ENCODE measurements at places on chromosomes 16 and 17.
A peak's percentile ranks its signal among the peaks of the same experiment; 100 is the strongest.

DNA sequence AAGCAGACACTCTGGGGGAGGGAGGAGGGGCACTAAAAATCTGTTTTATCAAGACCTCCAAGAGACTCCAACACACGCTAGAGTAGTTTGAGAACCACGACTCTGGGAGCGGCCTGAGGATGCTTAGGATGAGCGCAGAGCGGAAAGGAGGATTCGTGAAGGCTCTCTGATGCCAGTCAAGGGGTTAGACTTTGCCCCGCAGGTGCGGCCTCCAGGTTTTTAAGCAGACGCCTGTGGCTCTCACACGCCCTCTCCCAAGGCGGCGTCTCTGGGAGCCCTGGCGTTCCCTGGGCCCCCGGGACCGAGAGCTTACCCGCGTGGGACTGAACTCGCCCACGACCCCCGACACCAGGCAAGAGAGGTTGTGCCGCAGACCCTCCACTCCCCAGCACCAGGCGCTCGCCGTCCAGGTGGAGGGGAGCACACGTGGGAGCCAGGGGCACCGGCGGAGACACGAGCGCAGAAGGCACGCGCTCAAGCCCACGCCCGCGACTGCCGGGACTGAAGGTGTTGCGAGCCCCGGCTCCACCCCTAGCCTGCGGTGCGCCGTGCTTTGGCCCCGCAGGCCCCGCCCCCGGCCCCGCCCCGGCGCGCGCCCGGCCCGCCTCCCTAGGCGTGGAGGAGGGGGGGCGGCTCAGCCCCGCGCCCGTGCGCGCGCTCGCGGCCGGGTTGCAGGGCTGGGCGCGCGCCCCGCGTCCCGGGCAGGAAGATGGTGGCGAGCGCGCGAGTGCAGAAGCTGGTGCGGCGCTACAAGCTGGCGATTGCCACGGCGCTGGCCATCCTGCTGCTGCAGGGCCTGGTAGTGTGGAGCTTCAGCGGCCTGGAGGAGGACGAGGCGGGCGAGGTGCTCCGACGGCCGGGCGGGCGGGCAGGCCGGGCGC is at the start of gene XYLT2:
Gene XYLT2, plus strand, starts transcription at position 695 of the 881 bp plus-strand sequence. Its CDS starts 15 bp downstream, at position 710.
- peak; percentile 95 for DNase-seq

- DNase-seq: no peak
These were observed 34.6 kb downstream of the PLCG2 start for GRCh38 chr16:81813648-81814047.

GRCh38 chr17:28576758-28577465 is at the start of gene ALDOC:
ALDOC (minus strand) TSS chr17:28576895; CDS start chr17:28575532, 1,363 bp downstream.
- peak; percentile 99 for DNase-seq

DNA sequence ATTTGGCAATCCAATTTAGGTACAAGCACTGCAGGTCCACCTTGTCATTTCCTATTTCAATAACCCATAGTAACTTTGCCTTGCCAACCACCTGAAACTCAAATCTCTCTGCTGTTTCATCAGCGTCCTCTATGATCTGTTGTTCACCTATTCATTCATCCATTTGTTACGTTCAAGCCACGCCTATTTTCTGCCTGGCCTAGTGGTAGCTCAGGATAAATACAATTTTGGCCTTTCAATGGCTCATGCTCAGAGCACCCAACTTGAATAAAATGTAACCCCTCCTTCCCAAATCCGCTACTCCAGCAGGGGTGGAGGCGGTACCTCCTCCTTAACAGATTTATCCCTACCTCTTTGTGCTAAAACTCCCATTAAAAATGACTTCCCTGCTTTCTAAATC is 3.6 kb upstream of the FBXO47 start:
- DNase-seq: no peak

DNA sequence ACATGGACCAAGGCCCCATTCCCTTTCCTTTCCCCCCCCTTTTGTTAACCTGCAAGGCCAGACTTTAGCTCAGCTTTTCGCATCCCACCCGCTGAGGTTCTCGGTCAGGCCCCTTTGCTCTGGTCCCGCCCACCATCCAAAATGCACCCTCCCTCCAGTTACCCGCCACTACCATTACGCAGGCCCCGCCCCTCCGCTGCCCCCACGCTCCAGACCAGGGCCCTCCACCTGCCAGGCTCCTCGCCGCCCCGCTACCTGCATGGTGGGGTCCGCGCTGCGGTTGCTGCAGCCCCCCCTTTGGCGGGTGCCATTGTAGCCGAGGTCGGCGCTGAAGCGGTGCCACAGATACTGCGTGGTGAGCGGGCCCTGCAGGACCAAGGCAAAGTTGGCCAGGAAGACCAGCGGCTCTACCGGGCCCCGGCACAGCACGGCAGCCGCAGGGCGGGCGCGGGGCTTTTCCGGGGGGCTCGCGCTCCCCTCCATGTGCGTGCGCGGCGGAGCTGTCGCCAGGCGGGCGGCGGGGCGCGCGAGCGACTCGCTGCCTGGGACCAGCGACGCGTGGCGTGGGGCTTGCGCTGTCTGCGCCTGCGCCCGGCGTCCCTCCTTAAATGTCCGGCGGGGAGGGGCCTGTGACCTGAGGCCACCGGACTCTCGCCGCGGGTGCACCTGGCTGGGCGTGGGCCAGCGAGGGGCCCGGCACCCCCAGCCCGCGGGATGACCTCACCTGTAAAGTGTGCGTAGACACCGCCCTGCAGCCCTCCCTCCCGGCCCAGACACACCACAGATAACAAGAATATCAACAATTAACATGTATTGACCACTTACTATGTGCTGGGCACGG is at the start of gene SLC46A1:
Gene SLC46A1, minus strand, starts transcription at position 581 of the 841 bp plus-strand sequence. Its CDS starts 98 bp downstream, at position 483.
- DNase-seq: peak; percentile 58

DNA sequence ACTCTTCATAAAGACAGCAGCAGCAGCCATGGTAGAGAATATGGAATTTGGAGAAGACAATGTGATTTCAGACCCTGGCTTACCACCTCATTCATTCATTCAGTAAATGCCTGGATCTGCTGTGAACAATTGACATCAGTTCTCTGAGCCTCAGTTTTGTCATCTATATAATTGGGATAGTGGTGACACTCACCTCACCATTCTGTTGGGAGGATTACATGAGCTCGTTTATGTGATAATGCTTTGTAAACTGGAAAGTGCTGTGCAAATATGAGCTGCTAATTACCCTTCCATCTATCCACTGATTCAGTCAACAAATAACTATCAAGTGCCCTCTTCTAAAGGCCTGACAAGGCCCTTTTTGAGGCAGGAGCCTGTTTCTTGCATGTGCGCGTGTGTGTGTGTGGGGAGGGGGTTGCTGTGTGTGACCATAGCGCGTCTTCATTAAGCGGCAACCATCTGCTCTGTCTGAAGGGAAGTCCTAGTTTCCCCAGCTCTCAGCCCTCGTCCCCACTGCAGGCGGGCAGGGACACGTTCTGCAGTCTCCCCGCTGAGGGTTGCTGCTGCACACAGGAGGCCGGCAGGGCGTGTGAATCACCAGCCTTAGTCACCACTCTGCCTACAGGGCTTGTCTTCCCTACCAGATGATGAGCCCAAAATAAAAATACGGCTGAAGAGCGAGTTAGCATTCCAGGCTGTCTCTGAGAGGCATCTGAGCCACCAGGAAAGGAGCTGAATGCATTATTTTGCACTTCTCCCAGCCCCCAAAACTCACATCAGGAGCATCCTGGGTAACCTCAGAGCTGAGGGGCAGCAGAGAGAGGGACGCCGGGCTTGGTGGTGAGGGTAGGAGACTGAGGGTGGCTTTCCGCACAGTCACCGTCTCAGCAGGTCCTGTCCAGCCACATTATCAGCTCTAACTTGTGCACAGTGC is 19.9 kb downstream of the ARL4D start:
- no peak for DNase-seq

- DNase-seq: peak; percentile 59
These were observed at the start of gene ZNF23 for GRCh38 chr16:71461686-71462648. ZNF23 (minus strand) TSS chr16:71462247; CDS start chr16:71456796, 5,451 bp downstream.

- no peak for DNase-seq
These were observed 49.7 kb downstream of the SMG6 start for GRCh38 chr17:2253768-2254406.

DNA sequence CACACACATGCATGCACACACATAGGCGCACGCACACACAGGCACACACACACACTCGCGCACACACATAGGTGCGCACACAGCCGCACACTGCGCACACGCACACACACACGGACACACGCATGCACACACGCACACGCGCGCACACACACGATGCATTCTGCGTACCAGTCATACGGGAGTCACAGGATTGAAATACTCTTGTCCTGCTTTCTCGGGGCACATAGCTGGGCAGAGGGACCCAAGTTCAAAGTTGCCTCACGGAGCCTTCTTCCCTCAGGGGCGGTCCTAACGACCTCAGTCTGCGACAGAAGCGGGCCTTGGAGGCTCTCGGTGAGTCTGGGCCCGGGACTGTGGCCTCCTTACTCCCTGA is 56.0 kb downstream of the MRM1 start:
- DNase-seq: no peak

GRCh38 chr17:70608193-70608592 is 438.9 kb downstream of the KCNJ2 start:
- DNase-seq: no peak

DNA sequence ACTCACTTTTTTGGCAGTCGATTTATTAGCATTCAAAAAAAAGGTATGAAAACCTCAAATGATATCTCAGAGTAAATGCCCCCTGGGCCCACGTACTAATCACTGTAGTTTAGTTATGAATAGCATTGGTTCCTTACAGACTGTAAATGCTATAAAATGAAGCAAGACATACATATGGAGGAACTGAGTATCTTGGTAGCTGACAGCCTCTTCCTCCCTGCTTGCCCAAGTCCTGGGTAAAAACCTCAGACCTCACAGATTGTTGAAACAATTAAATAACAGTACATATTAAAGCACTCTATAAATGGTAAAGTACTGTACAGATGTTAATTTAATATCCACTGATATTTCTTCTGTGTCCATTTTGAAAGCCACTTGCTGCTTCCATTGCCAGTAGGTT is 33.2 kb upstream of the ABCC11 start:
- DNase-seq: no peak

DNA sequence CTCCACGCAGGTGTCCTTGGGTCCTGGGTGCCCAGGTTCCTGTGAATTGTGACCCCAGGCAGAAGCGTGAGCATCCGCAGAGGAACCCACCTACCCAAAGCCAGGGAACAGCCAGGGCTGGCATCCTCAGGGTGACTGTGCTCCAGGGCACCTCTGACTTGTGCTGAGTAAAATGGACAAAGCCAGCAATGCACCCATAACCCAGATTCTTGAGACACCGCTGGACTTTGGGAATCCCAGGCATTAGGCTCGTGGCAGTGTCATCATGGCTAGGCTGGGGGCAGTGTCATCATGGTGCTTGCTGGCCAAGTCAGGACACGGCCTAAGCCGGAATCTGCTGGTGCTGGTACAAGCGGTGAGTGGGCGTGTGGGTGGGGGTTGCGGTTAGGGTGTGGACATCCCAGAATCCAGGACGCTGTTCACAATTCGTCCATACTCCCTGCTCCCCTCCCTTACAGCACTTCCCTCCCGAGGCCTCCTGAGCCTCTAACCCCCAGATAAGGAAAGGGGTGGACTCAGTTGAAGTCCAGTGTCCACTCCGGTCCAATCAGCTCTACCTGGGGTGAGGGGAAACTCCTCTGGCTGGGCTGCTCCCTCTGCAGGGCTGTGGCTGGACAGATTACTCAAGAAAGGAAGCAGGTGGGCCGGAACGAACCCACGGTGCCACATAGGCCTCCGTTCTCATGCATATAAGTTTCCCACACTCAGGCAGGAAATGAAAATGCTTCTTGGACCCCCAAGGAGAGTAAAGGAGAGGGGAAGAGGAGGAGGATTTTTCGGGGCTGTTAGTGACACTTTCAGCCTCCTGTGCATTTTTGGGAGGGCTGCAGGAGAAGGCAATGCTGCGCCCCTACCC is 138.9 kb downstream of the SEC14L1 start:
- no peak for DNase-seq

DNA sequence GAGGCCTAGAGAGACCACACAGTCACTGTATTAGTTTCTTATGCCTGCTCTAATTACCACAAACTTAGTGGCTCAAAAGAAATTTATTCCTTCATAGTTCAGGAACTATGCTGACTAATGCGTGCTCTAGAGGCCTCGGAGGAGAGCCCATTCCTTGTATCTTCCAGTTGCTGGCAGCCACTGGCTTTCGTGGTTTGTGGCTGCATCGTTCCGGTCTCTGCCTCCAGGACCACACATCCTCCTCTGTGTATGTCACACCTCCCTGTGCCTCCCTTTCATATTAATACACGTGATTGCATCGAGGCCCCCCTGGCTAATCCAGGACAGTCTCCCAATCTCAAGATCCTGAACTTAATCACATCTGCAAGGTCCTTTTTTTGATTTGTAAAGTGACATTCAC is 16.9 kb upstream of the MYLK3 start:
- DNase-seq: no peak

DNA sequence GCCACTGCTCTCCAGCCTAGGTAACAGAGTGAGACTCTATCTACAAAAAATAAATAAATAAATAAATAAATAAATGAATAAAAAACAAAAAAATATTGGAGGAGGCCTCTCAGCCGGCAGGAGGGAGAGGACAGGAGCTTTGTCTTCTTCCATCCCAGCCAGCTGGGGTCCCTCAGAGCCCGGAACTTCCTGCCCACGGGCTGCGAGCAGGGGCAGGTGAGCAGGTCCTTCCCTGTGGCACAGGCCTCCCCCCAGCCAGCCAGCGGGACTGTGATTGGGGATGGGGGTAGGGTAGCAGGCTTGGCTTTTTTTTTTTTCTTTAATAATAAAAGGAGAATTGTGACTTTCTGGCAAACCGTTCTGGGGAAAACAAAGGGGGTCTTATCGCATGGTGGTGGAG is 10.1 kb downstream of the SMTNL2 start:
- DNase-seq: no peak

DNA sequence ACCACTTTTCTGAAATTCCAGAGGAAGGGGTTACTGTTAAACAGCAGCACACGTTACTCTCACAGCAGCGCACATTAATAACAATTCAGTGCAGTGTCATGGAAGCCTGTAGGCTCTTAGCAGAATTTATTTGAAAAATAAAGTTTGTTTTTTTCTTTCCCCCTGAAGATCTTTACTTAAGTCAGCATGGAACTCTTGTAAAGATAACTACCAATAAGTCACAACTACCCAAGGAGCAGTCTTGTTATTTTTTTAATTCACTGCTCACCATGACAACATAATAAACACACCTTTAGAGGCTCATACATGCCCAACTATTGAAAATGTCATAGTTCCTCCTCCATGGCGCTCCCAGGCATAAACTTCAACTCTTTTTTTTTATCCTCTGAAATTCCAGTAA is 31.8 kb upstream of the PSMD7 start:
- DNase-seq: no peak

- DNase-seq: no peak
These were observed 1.8 kb downstream of the CNTNAP4 start for GRCh38 chr16:76278980-76279379.

DNA sequence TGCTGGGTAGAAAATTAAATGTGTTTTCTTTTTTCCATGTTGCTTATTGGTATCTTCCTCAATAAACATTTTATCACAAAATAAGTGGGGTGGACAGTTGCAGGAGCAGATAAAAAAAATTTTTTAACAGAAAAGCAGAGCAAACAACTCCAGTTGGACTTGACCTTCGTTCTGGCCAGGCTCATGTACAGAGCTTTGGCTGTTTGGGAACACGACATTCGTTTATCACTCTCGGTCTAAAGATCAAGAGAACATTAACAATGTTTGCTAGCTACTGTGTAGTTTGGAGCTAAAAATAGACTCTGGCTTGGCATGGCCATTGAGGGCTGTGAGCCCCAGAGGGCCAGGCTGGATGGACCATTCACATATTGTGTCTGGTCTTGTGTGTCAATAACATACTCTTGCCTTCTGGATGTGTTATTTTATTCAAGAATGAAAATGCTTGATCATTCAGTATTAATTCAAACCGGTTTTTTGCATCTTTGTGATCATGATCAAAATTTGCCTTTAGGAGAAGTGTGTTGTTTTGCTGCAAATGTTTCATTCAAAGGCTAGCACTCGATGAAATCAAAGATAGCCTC is 56.6 kb downstream of the TMEM186 start:
- no peak for DNase-seq
